ENCODE measurements at places on chromosomes 13 and 19.

- H3K4me1 ChIP-seq: peaks cover 4% of the 10 kb centered on the region
- no peaks in the 10 kb centered on the region for H3K27me3 ChIP-seq
- no peak overlapping the region for H3K4me3 ChIP-seq
- H3K27ac ChIP-seq: no peak overlapping the region
- DNase-seq: no peak
Observed at GRCh38 chr19:18778076-18778389, 13.1 kb downstream of the COMP start.

DNA sequence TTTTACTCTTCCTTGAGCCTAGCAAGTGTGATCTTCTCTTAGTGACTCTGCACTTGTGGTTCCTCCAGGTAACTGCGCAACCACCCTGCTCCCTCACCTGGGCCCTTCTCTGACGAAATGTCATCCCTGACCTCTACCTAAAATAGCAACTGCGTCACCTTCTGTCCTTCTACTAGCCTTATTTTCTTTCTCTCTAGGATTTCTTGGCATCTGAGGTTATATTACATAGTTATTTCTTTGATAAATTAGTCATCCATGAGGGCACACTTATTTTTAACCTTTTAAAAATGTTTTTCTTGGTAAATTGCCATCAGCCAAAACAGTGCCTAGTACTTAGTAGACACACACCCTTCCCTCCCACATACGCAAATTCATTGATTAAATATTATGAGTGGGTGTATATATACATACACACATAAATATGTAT, 355.5 kb downstream of the ENOX1 start:
- H3K4me3 ChIP-seq: no peak overlapping the region
- H3K27me3 ChIP-seq: no peaks in the 10 kb centered on the region
- H3K36me3 ChIP-seq: no peaks in the 10 kb centered on the region
- no peak overlapping the region for H3K27ac ChIP-seq
- DNase-seq: no peak

- peak overlapping the region; percentile 99 for H3K27ac ChIP-seq
- peaks cover 28% of the 10 kb centered on the region for H3K36me3 ChIP-seq
- peak; percentile 93 for DNase-seq
- H3K4me3 ChIP-seq: peak overlapping the region; percentile 99
- H3K4me1 ChIP-seq: peaks cover 62% of the 10 kb centered on the region
Observed at GRCh38 chr19:18279516-18280246, 1.7 kb downstream of the JUND start.

- peak overlapping the region; percentile 96 for H3K4me3 ChIP-seq
- no peaks in the 10 kb centered on the region for H3K36me3 ChIP-seq
- H3K27me3 ChIP-seq: no peaks in the 10 kb centered on the region
- peak; percentile 26 for DNase-seq
Observed at GRCh38 chr19:4399812-4400134, 574 bp downstream of the SH3GL1 start.

- no peaks in the 10 kb centered on the region for H3K36me3 ChIP-seq
- peaks cover 14% of the 10 kb centered on the region for H3K4me1 ChIP-seq
- no peak for DNase-seq
- no peaks in the 10 kb centered on the region for H3K27me3 ChIP-seq
- no peak overlapping the region for H3K27ac ChIP-seq
- H3K4me3 ChIP-seq: no peak overlapping the region
Observed at GRCh38 chr13:74248477-74248876, 114.3 kb upstream of the KLF12 start.

DNA sequence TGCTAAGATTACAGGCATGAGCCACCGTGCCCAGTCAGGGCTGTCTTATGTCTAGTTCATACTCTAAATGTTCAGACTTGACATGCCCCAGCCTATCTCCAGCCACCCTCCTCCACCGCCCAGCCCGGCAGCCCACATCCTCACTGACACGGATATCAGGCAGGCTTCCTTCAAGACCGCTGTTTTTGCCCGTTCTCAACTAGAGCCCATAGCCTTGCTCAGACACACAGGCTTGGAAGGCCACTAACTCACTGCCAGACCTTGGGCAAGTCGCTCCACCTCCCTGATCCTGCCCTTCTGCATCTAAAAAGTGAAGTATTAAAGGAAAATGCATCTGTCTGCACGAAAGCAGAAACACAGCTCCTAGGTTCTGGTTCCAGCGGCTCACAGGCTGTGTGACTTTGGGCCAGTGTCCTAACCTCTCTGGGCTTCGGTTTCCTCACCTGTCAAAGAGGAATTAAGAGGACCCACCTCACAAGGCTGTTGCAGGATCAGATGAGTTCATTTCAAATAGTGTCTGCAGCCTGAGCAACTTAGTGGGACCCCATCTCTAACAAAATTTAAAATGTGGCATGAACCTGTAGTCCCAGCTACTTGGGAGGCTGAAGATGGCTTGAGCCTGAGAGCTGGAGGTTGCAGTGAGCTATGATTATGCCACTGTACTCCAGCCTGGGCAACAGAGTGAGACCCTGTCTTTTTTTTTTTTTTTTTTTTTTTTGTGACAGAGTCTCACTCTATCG, 14.5 kb upstream of the CERS4 start:
- peaks cover 3% of the 10 kb centered on the region for H3K4me1 ChIP-seq
- peak overlapping the region; percentile 19 for H3K4me3 ChIP-seq
- no peaks in the 10 kb centered on the region for H3K27me3 ChIP-seq
- no peaks in the 10 kb centered on the region for H3K36me3 ChIP-seq

GRCh38 chr13:94860981-94861407, 148.6 kb upstream of the SOX21 start:
- H3K4me1 ChIP-seq: no peaks in the 10 kb centered on the region
- H3K36me3 ChIP-seq: no peaks in the 10 kb centered on the region
- no peak for DNase-seq
- no peak overlapping the region for H3K27ac ChIP-seq
- peak overlapping the region; percentile 27 for H3K4me3 ChIP-seq
- no peaks in the 10 kb centered on the region for H3K27me3 ChIP-seq

- no peak within 1 kb of the TSS for H3K4me3 ChIP-seq
- H3K4me1 ChIP-seq: no peaks in the 10 kb centered on the region
- no peak within 1 kb of the TSS for H3K27ac ChIP-seq
- no peaks in the 10 kb centered on the region for H3K36me3 ChIP-seq
- peaks cover 11% of the 10 kb centered on the region for H3K27me3 ChIP-seq
Observed at GRCh38 chr19:39934584-39935363, at the start of gene FCGBP. Gene FCGBP (minus strand): TSS chr19:39934634.

DNA sequence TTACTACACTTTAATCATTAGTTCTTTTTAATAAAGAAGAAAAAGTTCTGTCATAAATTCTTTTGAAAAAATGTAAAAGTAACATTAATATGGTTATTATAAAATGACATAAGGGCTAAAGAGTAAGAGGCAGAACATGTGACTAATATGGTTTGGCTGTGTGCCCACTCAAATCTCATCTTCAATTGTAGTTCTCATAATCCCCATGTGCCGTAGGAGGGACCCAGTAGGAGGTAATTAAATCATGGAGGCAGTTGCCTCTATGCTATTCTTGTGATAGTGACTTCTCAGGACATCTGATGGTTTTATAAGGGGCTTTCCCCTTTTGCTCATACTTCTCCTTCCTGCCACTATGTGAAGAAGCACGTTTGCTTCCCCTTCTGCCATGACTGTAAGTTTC, 104.5 kb downstream of the UGGT2 start:
- peaks cover 37% of the 10 kb centered on the region for H3K36me3 ChIP-seq
- no peak overlapping the region for H3K4me3 ChIP-seq
- no peaks in the 10 kb centered on the region for H3K27me3 ChIP-seq
- no peak overlapping the region for H3K27ac ChIP-seq

GRCh38 chr19:6979399-6979798, 41.8 kb downstream of the MBD3L2B start:
- DNase-seq: no peak
- no peaks in the 10 kb centered on the region for H3K4me1 ChIP-seq
- no peaks in the 10 kb centered on the region for H3K36me3 ChIP-seq
- H3K27me3 ChIP-seq: no peaks in the 10 kb centered on the region
- no peak overlapping the region for H3K27ac ChIP-seq
- H3K4me3 ChIP-seq: no peak overlapping the region

DNA sequence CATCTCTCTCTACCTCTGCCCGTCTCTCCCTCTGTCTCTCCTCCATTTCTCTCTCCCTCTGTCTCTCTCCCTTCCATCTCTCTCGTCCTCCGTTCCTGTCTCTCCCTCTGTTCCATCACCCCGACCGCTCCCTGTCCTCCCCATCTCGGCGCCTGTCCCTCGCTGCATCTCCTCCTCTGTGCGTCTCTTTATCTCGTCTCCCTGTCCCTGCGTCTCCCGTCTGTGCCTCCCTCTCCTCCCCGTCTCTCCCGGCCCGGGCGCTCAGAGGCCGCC, 4.6 kb downstream of the GRIN2D start:
- H3K27ac ChIP-seq: no peak overlapping the region
- DNase-seq: no peak
- H3K27me3 ChIP-seq: peaks cover 46% of the 10 kb centered on the region
- peak overlapping the region; percentile 48 for H3K4me3 ChIP-seq

GRCh38 chr19:41531438-41532311, 44.3 kb upstream of the CEACAM21 start:
- peak; percentile 92 for DNase-seq
- H3K4me3 ChIP-seq: no peak overlapping the region
- peak overlapping the region; percentile 82 for H3K27ac ChIP-seq
- H3K4me1 ChIP-seq: peaks cover 9% of the 10 kb centered on the region

DNA sequence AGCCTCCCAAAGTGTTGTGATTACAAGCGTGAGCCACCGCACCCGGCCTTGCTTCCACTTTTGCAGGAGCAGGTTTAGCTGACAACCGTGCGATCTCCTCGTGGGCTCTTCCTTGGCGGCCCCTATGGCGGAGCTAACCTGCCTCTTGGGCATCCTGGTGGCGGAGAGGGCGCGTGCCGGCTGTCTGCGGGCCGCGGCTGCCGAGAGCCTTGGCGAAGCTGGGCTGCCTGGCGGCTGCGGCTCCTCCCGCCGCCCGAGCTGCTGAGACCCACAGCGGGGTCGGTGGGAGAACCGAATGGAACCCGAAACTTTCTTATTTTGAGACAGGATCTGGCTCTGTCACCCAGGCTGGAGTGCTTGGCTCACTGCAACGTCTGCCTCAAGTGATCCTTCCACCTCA, 55.7 kb downstream of the NLRP12 start:
- no peaks in the 10 kb centered on the region for H3K36me3 ChIP-seq
- H3K4me1 ChIP-seq: no peaks in the 10 kb centered on the region
- H3K27me3 ChIP-seq: peaks cover 9% of the 10 kb centered on the region
- H3K27ac ChIP-seq: no peak overlapping the region

DNA sequence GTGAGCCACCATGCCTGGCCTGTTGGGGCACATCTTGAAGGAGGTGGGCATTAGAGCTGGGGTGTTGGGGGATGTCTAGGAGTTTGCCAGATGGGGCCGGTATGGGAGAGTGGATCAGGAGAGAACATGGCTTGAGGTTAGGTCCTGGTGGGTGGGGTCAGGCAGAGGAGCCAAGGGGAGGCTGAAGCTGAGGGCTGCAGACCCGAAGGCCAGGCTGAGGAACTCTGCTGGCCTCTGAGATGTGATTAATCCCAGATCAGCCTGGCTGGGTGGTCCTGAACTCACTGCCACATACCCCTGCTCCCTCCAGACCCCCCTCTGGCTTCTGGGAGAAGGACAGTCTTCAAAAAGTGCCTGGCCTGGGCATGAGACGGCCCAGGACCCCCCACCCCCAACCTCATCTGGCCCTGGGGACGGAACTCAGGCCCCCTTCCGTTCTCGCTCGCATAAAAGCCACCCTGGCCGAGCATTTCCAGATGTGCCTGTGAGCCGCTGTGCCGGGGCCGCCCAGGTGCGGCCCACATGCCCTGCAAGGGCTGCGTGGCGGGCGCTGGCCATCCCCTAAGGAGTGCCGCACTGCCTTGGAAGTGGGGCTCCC, 2.7 kb downstream of the FSTL3 start:
- no peak for DNase-seq
- peak overlapping the region; percentile 93 for H3K27ac ChIP-seq
- H3K4me1 ChIP-seq: peaks cover 21% of the 10 kb centered on the region
- no peak overlapping the region for H3K4me3 ChIP-seq
- H3K27me3 ChIP-seq: no peaks in the 10 kb centered on the region

DNA sequence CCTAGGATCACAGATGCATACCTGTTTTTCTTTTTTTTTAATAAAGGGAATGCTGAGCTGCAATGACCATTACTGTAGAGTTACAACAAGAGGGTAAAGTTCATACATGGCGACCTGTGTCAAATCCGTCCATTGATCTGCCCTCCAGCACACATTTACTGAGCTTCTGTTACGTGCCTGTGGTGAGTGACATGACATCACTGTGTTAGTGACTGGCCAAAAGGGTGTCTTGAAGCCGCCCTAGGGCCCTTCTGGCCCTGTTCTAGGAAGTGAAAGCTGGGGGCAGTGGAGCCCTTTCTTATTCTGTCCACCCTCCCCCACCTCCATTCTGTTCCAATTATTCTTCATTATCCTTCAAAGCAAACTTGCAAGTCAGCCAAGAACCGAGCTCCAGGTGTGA, 66.3 kb downstream of the ZIC5 start:
- DNase-seq: no peak
- no peaks in the 10 kb centered on the region for H3K4me1 ChIP-seq
- H3K27ac ChIP-seq: no peak overlapping the region
- no peak overlapping the region for H3K4me3 ChIP-seq
- H3K36me3 ChIP-seq: no peaks in the 10 kb centered on the region

DNA sequence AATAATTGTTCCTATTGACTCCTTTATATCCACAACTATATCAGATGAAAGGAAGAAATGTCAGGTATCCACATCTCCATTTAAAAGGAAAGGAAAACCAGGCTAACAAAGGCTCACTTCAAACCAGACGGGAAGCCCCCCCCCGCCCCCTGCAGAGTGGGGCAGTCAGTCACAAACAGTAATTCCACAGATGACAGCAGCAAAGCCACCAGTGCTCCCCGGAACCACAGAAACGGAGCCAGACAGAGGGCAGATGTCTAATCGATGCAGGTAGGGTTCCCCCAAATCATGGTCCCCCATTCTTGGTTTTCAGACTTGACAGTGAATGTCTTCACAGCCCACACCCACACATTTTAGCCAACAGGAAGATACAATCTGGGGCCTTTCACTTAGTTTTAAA, 100.8 kb downstream of the STK24 start:
- no peaks in the 10 kb centered on the region for H3K27me3 ChIP-seq
- H3K27ac ChIP-seq: peak overlapping the region; percentile 82
- no peaks in the 10 kb centered on the region for H3K36me3 ChIP-seq
- no peak for DNase-seq
- no peak overlapping the region for H3K4me3 ChIP-seq

GRCh38 chr19:5193192-5193591, 147.4 kb downstream of the PTPRS start:
- no peak for DNase-seq
- no peaks in the 10 kb centered on the region for H3K36me3 ChIP-seq
- peaks cover 6% of the 10 kb centered on the region for H3K27me3 ChIP-seq
- H3K4me1 ChIP-seq: no peaks in the 10 kb centered on the region
- H3K4me3 ChIP-seq: no peak overlapping the region

- no peak overlapping the region for H3K4me3 ChIP-seq
- H3K27ac ChIP-seq: no peak overlapping the region
- no peaks in the 10 kb centered on the region for H3K27me3 ChIP-seq
- DNase-seq: peak; percentile 89
- H3K4me1 ChIP-seq: peaks cover 10% of the 10 kb centered on the region
Observed at GRCh38 chr19:49546825-49547565, 19.2 kb downstream of the RCN3 start.
